ENCODE measurements at places on chromosomes 6 and 20.

GRCh38 chr6:150514806-150515380, 84.8 kb upstream of the PLEKHG1 start:
- DNase-seq, result no peak

DNA sequence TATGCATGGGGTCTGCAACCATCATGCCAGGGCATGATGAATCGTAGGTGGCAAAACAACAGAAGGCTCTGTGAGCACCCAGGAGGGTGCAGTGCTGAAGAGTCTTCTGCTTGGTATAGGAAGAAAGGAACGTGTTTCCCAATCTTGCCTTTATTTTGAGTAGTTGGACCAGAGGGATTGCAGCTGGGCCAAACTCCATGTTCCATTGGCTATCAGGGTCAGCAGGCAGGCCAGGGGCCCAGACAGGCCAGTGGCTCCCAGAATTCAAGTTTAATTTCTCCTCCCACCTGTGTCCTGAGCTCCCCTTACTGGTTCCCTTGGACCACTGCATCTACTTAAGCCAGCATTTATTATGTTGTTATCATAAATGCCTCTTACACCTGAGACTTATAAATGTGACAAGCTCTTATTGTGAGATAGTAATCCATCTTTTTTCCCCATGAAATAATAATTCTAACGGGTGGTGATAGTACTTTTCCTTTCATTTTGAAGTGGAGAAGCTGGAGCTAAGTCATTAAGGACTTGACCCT, 918 bp upstream of the TRIM38 start:
- DNase-seq, result no peak

- no peak for DNase-seq
These were observed 7.0 kb upstream of the RALY start for GRCh38 chr20:33986560-33987216.

DNA sequence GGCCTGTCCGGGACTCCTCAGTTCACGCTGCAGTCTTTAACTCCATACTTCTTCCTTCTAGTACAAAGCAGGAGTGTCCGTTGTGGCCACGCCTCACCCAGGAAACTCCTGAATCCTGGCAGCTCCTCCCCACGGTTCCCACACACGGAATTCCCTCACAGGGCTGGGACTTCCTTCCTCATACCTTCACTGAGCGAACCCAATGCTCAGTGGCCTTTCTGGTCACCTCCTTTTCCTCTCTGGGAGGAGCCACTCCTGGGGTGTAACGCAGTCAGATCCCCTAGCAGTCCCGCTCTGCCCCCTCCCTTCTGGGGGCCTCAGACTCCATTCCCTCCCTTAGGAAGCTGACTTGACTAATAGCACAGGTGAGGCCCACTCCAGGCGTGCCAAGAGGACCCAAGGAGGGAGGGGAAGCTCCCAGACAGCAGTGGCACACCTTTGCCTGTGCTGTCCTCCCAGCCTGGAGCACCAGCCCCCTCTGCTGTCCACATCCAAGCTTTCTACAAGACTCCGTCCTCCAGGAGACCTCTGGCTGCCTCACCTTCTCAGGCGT, at the start of gene SLC52A3:
Gene SLC52A3, minus strand, starts transcription at position 75 of the 553 bp plus-strand sequence. CDS start 2,726 bp downstream, outside the sequence.
- DNase-seq, result no peak

GRCh38 chr6:157023958-157024357, 246.8 kb downstream of the ARID1B start:
- no peak for DNase-seq

- DNase-seq, result no peak
These were observed 35.6 kb downstream of the RIOK1 start for GRCh38 chr6:7424967-7425807.

GRCh38 chr6:159220093-159220492, 50.9 kb downstream of the FNDC1 start:
- no peak for DNase-seq

DNA sequence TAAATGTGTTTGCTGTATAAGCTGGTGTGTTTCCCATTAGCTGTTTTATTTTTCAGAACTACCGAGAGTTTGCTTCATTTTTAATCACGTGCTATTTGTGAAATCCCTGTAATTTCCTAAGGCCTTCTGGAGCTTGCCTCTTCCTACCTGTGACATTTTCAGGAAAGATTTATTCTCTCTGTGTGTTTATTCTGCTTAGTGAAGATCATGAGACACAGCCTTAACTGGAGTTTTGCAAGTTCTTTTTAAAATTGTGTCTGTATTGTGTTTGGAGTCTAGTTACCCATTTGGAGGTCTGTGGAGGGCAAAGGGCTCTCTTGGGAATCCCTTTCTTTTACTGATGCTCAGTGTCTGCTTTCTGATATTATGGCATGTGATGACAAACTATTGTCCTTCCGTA, 359.1 kb upstream of the FLRT3 start:
- DNase-seq, result no peak

DNA sequence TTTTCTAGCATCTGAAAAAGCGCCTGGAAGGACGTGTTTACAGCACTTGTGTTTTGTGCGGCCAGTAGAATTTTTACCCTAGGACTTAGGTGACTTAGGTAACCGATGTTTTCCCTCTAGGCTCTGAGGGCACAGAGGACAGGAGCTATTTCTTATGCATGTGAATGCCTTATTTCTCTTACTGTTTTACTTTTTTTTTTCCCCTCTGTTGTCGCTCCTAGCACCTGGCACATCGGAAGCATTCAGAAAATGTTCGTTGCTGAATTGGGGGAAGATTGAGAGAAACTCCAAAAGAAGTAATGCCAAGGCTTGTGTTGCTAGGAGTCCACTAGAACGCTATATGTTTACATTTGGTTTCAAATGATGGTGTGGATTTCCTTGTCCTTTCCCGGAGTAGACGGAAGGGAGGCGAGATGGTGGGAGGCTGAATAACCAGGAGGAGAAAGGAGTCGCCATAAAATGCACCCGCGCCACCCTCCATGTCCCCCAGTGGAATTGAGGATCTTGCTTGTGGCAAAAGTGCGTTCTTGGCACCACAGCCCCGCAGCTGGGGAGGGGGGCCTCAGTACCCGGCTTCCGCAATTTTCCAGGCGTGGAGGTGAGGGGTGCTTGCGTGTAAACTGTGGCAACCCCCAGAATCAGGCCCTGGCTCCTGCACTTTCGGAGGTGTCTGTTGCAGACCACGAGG, 6.9 kb downstream of the OLIG3 start:
- peak; percentile 55 for DNase-seq

DNA sequence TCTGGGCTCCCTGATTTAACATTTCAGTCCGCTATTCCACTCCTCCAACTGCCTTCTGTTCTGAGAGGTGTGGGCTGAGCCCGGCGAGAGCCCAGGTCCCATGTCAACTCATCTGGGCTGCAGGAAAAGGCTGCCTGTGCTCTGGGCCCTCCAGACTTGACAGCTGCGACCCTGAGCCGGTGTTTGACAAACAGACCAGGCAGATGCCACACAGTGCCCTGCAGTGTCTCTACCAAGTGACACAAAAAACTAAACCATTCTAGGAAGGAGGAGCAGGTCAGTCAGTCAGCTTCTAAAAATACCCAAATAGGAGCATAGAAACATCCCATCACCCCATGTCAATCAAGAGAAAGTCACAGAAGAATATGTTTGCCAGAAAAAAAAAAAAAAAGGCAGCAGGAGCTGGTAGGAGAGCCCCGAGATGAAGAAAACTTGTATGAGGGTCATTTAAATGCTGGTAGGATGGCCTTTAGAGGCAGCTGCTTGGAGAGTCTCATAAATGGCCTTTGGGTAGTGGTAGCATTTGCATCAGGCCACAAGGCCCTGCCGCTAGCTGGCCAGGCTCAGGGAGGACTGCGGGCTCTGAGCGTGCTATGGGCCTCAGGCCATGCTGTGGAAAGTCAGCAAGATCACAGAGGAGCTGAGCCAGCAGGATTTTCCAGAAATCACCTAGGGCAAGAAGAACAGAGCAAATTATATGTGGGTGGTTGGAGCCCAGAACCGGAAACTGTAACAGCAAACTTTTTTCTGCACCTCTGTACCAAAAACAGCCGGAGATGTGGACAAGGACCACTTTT, 36.6 kb upstream of the GFOD1 start:
- no peak for DNase-seq

- no peak for DNase-seq
These were observed 137.3 kb downstream of the CCDC170 start for GRCh38 chr6:151630991-151631655.

- DNase-seq, result no peak
These were observed 28.4 kb downstream of the CASP8AP2 start for GRCh38 chr6:89858041-89858440.

GRCh38 chr6:130364224-130364780, 1.5 kb upstream of the TMEM200A start:
- no peak for DNase-seq

GRCh38 chr6:70530023-70530422, 36.7 kb upstream of the SDHAF4 start:
- DNase-seq, result no peak

- DNase-seq, result no peak
These were observed 1.2 kb downstream of the DDX39B start for GRCh38 chr6:31540640-31541039.

- DNase-seq, result peak; percentile 44
These were observed 34.5 kb upstream of the CST7 start for GRCh38 chr20:24914388-24915241.

- DNase-seq, result no peak
These were observed 25.1 kb downstream of the GPR63 start for GRCh38 chr6:96812077-96812703.

- DNase-seq, result no peak
These were observed 136.7 kb upstream of the CNR1 start for GRCh38 chr6:88302769-88303225.

- no peak for DNase-seq
These were observed 6.5 kb upstream of the TFAP2A start for GRCh38 chr6:10421158-10421920.

DNA sequence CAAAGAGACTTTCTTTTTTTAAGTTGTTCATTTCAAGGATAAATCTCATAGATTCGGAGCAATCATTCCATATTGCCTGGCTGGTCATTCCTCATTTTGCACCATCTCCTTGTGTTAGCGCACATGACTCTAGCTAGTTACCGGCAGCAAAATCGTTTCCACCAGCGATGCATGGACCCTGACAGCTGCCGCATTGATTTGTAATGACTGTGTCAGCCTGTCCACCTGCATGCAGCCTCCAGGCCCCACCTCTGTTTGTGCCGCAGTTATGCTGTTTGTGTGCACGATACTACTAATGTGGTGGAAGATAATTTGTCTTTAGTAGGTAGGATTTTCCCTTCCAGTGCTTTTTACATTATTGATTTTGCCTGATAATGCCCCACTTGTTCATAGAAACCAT, 164.0 kb downstream of the TBC1D7 start:
- no peak for DNase-seq

GRCh38 chr6:71733970-71734899, 152.1 kb upstream of the RIMS1 start:
- no peak for DNase-seq

DNA sequence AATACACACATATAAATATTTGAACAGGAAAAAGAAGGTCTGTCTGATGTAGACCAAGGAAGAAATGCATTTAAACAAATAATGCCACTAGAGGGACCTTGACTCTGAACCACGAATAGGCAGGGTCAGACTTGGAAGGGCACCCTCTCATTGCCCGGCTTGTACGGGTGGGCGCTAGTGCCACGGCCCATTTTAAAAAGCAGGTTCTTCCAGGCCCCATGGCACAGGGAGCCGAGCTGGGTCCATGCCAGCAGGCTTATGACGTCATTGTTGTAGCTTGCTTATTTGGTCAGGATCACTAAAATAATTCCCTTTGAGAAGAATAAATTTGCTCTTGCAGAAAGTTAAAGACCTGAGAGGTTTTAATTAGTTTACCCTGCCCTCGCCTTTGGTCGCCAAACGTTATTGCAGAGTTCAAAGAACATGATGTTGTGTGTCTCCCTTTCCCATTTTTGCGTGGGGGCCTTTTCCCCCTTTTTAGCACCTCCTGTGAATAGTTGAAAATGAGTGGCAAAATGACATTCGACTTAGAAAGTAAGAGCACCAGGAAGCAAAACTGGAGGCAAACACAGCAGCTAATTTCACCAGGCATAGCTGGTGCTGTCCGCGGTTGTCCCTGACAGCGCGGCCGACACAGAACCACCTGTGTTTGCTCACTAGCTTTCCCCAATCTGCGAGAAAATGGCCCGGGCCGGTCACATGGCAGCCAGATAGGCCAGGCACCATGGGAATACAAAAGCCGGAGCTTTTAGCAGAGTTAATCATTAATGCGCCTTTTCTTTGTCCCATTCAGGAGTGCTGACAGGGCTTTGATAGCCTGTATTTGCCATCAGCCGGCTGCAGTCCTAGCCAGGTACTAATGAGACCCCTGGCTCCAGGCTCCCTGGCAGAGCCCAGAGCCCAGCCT, 93.8 kb downstream of the FOXA2 start:
- no peak for DNase-seq

DNA sequence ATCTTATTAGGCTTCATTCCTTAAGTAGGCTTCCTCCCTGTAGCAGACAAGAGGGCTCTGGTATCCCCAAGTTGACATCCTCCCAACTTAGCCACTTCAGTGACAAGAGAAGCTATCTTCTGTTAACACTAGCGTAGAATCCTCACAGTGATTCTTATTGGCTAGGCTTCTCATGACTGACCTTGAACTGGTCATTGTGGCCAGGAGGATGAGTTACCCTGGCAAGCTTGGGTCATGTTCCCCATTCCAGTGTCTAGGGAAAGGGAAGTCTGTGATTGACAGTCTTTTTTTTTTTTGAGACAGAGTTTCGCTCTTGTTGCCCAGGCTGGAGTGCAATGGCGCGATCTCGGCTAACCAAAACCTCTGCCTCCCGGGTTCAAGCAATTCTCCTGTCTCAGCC, 7.1 kb downstream of the CDKAL1 start:
- DNase-seq, result no peak

DNA sequence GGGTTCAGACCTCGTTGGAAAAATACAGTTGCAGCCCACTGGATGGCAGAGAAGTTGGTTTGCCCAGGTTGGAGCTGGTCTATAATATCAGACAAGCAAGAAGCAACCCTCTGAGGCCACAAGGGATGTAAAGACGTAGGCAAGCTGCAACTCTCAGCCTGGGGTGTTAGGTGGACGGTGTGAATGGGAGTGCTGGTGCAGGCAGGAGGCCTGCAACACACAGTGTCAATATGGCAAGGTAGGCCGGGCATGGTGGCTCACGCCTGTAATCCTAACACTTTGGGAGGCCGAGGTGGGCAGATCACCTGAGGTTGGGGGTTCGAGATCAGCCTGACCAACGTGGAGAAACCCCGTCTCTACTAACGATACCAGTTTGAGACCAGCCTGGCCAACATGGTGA, 10.5 kb downstream of the VPS16 start:
- no peak for DNase-seq

- DNase-seq, result no peak
These were observed 41.4 kb downstream of the MAP3K5 start for GRCh38 chr6:136750696-136751521.

DNA sequence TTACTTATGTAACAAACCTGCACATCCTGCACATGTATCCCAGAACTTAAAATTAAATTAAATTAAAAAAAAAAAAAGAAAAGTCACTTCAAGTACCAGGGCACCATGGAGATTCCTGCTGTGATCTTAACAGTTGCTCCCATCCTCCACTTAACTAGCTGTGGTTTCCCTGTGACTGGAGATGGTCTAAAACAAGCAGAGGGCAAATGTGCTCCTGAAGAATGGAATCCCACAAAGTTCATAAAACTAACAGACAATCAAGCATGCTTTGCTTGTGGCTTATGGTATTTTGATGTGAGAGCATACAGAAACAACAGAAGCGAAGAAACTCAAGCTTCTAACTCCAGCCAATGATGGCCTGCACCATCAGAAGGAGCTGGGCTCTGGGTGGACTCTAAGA, 153.6 kb upstream of the KCNK16 start:
- DNase-seq, result peak; percentile 24

- DNase-seq, result peak; percentile 90
These were observed 480 bp upstream of the NT5E start for GRCh38 chr6:85449388-85449817.

GRCh38 chr20:13046409-13046808, 37.6 kb downstream of the SPTLC3 start:
- DNase-seq, result no peak
